Pulmonary artery endothelial cell (primary cell): ENCODE measurements at places on chromosomes 7 and 10.

DNA sequence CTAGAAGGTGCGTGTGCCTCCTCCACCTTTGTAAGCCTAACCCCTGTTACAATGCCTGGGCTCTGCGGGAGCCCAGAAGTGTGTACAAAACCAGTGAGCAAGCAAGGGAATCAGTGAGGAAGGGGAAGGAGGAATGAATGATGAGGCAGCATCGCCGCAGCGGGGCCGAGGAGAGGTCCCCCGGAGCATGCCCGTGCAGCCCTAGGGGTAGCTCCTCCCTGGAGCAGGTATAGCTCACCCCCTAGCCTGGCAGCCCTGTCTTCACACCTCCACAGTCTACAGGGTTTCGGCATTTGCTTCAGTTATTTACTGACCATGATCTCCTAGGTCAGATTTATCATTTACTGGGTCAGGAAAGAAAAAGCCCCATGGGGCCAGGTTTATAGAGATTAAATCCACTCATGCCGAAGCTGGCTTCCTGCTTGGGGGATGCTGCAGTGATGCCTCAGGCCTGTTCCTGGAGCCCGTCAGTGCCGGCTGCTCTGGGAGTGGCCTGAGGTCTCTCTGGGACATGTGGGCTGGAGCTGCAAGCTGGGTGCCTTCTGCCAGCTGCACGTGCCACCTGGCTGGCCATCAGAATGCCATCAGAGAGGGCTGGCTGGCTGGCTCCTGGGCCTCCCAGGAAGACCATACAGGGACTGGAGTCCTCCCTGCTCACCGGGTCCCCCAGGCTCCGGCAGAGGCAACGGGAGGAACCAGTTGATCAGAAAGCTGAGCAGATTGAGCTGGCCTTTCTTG is 138.9 kb downstream of the GRK5 start:
- DNase-seq: no peak

DNA sequence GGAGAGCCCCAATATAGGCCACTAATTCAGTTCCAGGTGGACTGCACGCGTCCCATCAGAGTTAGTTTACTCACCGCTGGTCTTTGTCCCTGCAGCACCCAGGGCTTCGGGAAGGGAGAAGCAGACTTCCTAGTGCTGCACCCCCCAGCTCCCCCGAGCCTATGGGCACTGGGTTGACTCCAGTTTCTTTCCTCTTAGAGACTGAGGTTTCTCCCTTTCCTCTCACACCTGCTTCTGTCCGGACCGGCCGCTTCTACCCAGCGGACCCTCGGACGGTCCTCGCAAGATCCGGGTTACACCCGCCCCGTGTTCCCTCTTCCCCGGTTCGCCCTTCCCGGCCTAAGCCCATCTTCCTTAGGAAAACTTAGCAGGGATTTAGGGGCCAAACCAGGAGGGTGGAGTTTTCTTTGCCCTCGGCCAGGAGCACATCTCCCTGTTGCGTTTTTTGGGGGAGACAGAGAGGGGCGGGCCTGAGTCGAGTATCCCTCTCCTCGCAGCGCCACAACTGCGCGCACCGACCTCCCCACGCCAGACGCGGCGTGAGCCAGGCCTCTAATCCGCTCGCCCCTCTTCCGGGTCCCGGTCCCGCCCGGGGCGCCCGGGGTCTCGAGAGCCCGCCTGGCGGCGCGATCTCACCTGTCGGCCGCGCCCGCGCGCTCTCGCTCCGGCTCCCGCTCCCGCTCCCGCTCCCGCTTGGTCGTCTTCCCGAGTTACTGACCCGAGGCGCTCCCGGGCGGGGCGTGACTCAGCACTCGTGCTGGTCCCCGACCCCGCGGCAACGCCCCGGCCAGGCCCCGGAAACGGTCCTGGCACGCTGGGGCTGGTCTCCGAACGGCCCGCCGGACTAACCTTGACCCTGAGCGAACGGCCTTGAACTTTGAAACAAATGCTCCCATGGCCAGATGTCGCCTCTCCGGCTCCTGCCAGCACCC is at the start of gene AIFM2:
TSS of gene AIFM2 (minus strand) at position 728 of the 932 bp plus-strand sequence. CDS start 8,741 bp downstream, outside the sequence.
- DNase-seq: no peak

DNA sequence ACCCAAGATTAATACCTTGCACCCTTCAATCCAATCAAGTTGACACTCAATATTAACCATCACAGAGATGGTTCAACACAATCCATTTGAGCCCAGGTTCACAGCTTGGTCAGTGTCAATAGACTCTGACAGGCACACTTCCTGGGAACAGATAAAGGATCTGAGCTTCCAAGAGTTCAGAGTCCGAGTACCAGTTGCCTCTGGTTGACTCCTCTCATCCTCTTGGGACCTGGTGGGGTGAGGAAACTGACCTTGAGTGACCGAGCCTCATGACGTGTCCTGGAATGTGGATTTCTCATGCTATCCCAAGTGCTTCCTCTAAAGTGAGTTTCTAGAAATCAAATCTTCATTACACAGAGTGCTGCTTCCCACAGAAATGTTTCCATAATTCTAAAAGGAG is 162.0 kb downstream of the CYP26A1 start:
- no peak for DNase-seq

DNA sequence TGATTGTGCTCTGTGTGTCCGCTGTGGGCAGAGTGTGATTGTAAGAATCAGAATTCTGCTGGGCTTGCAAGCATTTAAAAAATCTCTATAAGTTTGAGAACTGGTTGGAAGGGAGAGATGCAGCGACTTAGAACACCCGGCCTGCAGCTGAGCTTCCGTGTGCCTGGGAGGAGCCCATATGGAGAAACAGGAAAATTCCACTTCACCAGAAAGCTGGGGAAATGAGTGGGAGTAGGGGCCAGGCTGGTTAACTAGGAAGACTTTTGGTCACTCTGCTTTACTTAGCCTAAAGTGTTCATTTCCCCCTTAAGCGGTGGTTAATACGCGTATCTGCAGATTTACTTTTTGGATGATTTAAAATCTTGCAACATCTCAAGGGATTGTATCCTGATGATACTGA is 72.2 kb downstream of the TCF7L2 start:
- DNase-seq: no peak

DNA sequence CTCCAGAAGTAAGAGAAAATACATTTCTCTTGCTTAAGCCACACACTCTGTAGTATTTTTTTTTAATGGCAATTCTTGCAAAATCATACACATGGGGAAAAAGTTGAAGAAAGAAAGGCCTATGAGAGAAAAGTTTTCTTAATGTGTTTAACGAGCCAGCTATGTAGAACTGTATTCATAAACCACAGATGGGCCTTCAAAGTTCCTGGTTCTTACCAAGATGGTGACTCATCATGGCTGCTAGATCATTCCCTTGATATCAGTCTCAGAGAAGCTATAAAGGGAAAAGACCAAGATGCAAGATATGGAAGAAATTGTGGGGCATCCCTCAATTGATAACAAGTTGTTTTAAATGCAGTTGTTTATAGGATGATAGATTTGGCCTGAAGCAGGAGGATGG is 992.7 kb upstream of the MBL2 start:
- no peak for DNase-seq

DNA sequence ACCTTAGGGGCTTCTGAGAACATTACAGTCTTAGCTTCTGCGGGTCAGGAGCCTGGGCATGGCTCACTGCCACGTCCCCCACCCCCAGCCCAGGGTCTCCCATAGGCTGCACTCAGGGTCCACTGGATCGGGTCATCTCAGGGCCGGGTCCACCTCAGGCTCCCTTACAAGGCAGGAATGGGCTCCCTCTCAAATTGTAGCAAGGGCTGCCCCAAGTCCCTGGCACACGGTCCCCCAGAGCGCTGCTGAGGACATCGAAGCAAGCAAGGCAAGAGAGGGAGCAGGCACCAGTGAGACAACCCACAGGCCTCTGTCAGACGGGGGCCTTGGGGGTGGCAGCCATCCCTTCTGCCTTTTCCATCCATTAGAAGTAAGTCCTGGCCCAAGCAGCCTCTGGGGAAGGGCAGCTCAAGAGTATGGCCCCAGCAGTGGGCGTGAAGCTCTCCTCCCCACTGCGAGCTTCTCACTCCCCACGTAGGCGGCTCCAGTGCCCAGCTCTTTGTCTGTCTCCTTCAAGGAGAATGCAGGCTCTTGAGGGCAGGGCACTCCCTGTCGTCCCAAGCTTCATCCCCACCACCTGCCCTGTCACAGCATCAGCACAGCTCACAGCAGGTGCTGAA is 18.0 kb upstream of the RET start:
- DNase-seq: no peak

GRCh38 chr7:55314967-55315366 is 50.2 kb upstream of the LANCL2 start:
- no peak for DNase-seq

DNA sequence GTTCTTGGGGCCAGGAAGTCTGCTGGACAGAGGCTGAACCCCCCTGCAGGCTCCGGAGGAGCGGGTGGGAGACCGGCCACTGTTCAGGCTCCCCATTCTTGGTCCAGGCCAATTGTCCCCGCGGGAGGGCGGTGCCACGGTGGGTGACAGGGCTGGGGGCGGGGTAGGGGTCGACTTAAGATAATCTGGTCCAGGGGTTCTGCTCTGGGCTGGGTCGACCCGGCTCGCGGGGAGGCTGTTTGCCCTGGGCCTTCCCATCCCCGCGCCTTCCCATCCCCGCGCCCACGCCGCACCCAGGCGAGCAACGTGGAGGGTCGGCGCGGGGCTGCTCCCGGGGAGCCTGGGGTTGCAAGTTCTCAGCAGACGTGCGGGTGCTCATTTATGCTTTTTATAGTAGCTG is 7.3 kb upstream of the GLRX3 start:
- no peak for DNase-seq
